ENCODE measurements at places on chromosomes 4 and X.

DNA sequence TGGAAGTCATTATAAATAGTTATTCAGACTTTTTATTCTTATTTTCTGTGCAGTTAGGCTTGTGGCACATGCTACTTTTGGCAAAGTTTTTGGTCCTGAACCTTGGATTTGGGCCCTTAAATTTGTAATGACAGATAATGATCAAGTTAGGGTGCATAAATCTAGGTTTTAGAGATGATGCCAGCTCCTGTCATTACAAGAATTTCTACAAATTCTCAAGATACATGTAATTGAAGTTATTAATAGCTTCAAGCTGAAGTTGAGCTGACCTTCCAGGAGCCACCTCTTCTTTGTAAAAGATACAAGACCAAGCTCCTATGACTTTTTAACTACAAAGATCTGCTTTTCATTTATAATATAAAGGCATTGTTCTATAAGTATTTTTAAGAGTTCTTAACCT, 255.6 kb upstream of the UGT8 start:
- DNase-seq: no peak

GRCh38 chrX:39258331-39258730, 457.1 kb downstream of the MID1IP1 start:
- no peak for DNase-seq

- no peak for DNase-seq
Observed at GRCh38 chr4:114398410-114398809, 200.2 kb upstream of the UGT8 start.

- no peak for DNase-seq
Observed at GRCh38 chrX:21658152-21658737, at the start of gene KLHL34. Gene KLHL34, minus strand, starts transcription at chrX:21658330. Its CDS starts 542 bp downstream, at chrX:21657788.

GRCh38 chrX:150465326-150465725, 102.2 kb downstream of the MAMLD1 start:
- no peak for DNase-seq

- no peak for DNase-seq
Observed at GRCh38 chr4:7172946-7173345, 19.4 kb upstream of the SORCS2 start.

- no peak for DNase-seq
Observed at GRCh38 chr4:74541667-74542066, 96.7 kb downstream of the AREG start.

DNA sequence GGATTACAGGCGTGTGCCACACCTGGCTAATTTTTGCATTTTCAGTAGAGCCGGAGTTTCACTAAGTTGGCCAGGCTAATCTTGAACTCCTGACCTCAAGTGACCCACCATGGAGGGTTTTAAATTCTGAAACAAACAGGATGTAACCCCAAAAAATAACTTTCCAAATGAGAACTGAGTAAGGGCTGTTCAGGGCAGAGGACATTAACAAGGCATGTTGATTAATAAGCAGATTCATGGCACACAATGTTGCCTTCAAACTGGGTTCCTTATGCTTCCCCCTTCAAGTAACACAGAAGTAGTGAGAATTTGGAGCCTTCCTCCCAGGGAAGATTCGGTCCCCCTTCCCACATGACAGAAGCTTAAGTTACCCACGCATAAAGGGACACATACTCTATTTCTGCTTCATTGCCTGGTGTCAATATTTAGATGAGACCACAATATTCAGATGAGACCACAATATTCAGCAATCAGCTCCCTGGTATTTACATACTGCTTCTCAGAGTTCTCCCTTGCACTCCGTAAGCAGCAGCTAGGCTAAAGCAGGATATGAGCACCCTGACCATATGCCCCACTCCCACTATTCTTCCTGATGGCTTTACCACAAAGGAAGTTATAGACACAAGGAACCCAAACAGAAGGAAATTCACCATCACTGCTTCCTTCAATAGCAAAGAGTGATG, 21.4 kb downstream of the GRSF1 start:
- no peak for DNase-seq

DNA sequence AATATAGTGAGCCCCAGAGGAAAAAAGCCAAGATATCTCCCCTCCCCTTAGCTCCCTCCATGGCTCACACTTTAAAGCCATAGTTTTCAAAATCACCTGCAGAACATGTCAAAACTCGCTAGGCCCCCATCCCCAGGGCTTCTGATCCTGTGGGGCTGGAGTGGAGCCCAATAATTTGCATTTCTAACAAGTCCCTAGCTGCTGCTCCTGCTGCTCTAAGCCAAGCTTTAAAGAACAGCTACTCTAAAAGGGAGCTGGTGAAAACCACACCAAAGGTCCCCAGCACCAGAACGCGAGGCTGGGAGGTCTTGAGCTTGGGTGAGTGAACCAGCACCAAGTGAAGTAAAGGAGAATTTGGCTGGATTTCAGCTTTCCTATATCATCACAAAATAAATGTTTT, 237.1 kb downstream of the ZNF674 start:
- no peak for DNase-seq

DNA sequence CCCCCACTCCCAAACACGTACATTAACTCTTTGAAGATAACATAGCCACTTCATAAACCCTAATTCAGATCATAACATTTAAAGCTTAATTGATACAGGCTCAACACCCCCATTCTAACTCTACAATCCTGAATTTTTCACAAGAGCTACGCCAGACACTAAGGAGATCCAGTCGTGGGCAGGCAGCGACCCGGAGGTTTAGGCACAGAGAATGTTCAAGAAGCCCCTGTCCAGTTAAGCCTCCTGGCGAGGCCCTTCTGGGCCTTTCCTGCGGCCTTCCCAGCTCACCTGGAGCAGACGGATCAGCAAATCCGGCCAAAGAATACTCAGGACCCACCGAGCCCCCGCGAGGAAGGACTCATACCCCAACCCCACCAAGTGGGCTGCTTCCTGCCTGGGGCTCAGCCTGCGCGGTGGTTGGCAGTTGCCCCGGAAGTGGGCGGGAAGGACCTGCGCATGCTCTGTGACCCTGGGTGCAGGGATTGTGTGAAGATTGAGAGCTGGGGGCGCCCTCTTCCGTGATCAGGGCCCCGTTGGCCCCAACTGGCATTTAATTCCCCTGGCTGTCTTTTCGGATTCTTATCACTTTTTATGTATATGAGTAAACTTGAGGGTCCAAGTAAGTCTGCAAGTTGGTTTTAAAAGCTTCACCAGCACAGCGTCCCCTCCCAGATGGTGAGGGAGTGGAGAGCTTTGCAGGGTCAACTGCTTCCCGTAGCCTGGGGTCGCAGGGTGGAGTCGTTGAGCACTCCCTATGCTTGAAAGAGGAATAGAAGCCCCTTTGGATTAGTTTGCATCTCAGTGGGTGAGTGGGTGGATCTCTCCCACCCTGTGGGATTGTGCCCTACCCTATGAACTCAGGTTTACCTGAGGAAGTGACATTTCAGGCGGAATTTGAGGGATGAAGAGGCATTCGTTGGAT, at the start of gene TRIM61:
Gene TRIM61, minus strand, starts transcription at position 415 of the 922 bp plus-strand sequence. CDS start 7,655 bp downstream, outside the sequence.
- no peak for DNase-seq

DNA sequence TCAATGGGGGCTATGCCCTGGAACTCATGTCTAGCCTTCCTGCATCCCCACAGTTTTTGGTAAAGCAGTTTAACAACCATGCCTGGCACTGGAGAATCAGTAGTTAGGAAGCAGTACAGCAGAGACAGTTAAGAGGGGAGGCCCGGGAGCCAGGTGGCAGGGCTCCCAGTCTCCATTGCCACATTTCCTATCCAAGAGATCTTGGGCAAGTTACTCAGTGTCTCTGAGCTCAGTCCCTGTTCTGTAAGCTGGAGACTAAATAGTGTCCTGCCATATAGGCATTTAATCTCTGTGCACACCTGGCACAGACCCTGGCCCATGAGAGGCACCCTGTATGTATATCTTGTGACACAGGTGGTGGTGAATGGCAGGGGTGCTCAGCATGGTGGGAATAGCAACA, 156.1 kb upstream of the EOLA2 start:
- no peak for DNase-seq

DNA sequence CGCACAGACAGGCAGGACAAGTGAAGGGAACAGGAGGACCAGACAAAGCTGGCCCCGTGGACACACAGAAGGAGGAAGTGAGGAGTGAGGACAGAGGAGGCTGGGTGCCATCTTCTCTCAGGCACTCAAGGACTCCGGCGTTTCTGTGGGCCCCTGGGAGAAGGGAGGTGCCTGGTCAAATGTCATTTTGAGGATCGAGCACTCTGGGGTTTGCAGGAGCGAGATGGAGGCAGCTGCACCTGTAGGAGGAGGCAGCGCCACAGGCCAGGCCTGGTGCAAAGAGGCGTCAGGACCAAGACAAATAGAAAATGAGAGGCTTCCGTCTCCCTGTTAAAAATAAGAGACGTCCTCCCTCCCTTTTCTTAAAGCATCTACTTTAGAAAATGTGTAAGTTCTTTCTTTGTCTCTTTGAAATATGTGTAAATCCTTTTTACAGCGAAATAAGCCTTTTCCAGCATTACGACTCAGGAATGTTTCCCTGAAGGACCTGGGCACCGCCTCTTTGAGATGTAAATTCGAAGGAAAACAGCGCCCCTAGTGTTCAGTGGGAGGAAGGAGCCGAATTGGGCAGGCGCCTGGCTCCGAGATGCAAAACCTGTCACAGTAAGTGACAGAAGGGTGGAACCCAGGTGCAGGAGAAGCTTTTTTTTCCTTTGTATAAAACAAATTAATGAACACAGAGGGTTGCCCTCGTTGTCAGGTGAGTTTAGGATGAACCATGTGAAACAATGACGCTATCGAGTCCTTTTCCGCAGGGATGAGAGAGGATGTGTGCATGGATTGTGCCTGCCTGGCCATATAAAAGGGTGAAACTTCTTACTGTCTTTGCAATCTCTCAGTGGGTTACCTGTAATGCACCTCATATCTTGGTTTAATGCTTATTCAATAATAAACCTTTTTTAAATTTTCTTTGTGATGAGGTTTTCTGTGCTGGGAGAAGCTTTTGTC, 1.4 kb upstream of the C4orf50 start:
- no peak for DNase-seq

GRCh38 chrX:7582191-7582590, 260.8 kb upstream of the VCX start:
- DNase-seq: no peak

DNA sequence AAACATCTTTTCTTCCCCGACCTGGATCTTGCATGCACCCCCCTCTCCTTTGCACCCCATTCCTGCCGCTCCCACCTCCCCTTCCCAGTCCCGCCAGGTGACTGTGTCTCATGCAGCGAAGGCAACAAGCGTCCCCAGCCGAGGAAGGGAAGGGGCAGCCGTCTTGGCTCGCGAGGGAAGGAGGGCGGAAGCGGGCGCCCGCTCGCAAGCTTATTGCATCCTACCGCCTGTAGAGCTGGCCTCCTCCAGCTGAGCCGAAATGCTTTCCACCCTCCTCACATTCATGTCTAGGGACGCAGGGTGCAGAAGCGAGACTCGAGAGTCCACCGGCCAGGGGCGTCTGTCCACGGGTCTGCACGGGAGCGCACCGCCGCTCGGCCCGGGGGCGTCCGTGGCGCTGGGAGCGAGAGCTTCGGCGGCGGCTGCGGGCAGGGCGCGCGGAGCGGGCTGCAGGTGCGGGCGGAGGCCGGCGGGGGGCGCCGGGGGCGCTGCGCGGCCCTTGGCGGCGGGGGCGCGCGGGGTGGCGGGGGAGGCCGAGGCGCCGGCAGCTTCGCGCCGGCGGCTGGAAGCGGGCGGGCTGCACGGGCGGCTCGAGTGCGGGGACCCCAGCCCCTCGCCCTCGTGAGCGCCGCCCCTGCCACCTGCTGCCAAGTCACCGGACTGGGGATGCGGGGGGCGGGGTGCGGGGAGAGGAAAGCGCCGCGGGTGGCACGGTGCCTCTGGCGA, at the start of gene KCNIP4:
Gene KCNIP4, minus strand, starts transcription at position 426 of the 726 bp plus-strand sequence.
- DNase-seq: no peak

- DNase-seq: no peak
Observed at GRCh38 chr4:150982557-150983233, 32.4 kb downstream of the LRBA start.

DNA sequence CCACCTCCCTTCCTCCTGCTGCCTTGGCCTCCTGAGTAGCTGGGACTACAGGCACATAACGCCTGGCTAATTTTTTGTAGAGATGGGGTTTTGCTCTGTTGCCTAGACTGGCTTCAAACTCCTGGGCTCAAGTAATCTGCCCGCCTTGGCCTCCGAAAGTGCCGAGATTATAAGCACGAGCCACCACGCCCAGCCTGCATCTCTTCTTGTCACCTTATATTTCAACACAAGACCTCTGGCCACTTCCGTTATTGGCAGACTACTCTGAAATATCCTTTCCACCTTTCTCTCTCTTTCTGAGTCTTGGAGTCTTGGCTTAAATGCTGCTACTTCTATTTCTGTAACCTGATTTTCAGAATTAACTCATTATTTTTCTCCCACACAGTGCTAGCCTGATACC, 5.6 kb downstream of the KIAA0232 start:
- no peak for DNase-seq

DNA sequence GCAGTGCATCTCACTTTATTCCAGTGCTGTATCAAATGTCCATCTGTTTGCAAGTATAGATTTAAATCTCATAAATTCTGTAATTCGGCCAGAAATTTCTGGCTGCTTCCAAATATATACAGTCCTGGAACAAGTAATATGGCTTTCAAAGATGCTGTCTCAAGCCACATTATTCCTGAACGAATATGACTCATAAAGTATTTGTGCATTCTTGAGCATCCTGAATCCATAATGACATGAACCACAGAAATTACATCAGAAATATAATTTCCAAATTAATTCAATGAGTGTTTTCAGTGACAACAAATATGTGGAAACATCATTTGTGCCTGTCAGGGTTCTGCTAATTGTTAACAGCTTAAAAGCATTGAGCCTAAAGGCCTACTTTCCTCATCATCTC, 140.9 kb upstream of the HPGD start:
- no peak for DNase-seq

DNA sequence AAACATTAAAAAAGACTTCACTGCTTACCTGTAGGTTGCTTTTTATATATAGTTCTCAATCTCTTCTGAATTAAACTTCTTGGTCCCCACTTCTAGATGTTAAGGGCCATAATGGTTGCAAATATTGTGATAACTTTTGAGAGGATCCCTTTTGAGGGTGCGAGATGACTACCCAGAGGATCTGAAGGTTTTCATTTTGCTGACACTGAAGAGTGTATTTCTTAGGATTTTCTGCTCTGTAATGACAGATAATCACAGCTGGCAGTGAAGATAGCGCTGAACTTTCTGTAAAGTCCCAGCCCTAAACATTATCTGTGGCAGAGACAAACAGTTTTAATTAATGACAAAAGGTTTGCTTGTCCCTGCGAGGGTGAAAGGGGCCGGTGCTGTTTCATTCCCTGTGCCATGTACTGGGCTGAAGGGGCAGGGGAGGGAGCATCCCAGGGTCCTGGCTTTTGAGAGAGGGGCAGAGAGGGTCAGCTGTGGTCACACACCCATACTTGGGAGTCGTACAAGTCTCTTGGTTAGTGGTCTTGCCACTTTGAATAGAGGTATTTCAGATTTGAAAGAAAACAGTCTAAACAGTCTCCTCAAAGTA, 22.2 kb downstream of the CLCN4 start:
- DNase-seq: no peak

DNA sequence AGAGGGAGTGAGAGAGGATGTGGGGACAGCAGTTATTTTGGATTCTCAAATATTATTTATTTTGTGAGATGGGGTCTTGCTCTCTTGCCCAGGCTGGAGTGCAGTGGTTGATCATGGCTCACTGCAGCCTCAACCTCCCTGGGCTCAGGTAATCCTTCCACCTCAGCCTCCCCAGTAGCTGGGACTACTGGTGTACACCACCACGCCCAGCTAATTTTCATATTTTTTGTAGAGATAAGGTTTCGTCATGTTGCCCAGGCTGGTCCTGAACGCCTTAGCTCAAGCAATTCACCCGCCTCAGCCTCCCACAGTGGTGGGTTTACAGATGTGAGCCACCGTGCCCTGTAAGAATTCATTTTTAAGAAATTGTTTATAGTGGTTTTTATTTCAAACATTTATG, 61.2 kb downstream of the FHDC1 start:
- no peak for DNase-seq

Data from central memory CD4-positive, alpha-beta T cell (primary cell).